ENCODE measurements at places on chromosomes 2 and 18.

- no peak for DNase-seq
Observed at GRCh38 chr18:48026216-48026615, 95.8 kb upstream of the SMAD2 start.

DNA sequence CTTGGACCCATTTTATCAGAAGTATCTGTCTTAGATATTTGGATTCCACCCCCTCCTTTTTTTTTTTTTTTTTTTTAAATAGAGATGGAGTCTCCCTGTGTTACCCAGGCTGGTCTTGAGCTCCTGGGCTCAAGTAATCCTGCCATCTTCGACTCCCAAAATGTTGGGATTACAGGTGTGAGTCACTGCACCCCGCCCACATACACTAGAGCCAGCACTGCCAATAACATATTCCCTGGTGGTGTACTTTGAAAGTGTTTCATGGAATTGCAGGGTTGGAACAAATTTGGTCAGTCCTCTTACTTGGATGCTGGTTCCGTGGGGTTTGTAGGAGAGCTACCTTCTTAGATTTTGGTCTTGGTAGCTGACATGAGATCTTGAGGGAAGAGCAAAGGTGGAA lies 15.0 kb downstream of the PDCL3 start:
- peak; percentile 7 for DNase-seq

GRCh38 chr18:46484971-46485370 lies 172.0 kb downstream of the LOXHD1 start:
- DNase-seq = no peak

- DNase-seq = no peak
Observed at GRCh38 chr2:134689315-134689714, 29.5 kb downstream of the TMEM163 start.

GRCh38 chr18:54616220-54616848 lies 25.3 kb downstream of the DYNAP start:
- peak; percentile 67 for DNase-seq

DNA sequence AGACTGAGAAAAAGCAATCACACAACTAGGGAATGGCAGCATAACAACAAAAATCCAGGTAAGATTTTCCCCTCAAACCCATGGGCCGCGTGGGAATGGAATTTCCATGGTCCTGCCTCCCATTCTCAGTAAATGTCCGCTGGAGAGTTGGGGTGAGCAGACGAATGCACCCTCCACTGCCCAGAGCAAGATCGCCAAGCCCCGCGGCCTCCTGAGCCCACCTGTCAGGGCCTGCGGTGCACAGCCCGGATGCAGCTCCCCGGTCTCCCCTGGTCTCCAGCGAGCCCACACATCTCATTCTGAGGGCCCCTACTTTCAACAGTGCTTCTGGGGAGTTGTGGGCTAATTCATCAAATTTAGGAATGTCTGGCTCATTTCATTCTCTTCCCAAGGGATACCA lies 327.4 kb upstream of the HS6ST1 start:
- no peak for DNase-seq

- peak; percentile 87 for DNase-seq
Observed at GRCh38 chr2:56444339-56444738, 260.5 kb downstream of the CCDC85A start.

GRCh38 chr2:216651351-216651881 lies 18.2 kb downstream of the IGFBP2 start:
- no peak for DNase-seq

GRCh38 chr2:177906041-177906718 lies 166.4 kb downstream of the PDE11A start:
- peak; percentile 80 for DNase-seq

DNA sequence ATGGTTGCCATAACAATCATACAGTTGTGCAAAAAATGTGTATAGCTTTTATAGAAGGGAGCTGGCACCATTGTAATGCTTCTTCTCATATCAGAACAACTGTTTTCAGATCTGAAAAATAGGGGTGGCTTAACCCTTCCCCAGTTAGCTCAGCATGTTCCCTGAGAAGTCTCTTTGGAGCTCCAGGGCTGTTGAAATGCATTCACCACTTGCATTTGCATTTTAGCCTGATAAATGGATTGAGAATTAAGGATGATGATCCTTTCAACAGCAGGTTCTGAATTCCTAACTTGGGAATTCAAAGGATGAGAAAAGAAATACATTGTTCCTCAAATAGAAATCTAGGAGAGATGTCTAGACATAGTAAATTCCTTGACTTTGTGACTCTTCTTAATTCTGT lies 181.7 kb upstream of the ALPP start:
- DNase-seq = no peak

DNA sequence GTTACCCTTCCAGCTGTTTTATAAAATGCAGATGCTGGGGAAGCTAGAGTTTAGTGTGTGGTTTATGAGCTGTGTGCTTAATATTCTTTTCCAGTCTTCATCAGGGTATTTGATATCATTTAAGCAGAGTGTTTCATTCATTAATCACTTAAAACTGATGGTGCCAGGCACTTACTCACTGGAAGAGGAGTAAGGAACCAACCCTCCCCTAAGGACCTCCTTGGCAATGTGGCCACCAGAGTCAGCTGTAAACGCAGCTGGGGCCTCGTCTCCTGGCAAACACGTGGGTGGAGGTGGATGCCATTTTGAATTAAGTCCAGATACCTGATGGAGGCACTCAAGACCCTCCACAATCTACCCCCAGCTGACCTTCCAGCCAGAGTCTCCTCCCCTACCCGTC lies 331.6 kb downstream of the CLIP4 start:
- DNase-seq = no peak

GRCh38 chr2:149038442-149039212 lies at the start of gene LYPD6B:
TSS of gene LYPD6B (plus strand) at chr2:149038699. CDS start at chr2:149130949, 92,250 bp downstream.
- peak; percentile 28 for DNase-seq

Measured in kidney tubule cell (primary cell).